ENCODE measurements at places on chromosomes 3 and 15.

DNA sequence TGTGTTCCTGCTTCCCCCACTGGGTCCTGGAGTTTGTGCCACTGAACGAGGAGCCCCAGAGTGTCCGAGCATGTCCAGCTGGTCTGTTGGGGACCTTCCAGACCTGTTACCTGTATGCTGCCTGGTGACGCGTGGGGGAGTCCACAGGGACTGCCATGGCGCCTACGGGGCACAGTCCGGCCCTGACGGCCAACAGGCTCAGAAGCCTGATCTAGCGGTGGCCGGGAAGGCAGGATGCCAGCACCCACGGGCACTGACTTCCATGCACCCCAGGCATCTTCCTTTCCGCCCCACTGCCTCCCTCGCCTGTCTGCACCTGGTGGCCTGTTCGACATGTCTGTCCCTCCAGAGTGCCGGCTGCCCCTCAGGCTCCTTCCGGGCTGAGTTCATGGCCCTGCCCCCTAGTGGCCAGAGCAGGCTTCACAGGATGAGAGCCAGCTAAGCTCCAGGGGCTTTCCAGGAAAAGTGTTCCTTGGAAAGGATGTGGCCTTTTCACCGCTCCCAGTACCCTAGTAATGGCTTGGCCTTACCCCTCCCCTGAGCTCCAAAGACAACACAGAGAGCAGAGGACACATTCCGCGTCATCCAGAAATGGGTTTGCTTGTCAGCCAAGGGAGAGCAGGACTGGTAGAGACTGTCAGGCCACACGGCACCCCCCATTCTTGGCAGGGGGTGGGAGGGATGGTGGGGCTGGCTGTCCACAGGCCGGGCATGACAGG is 35.7 kb downstream of the NGRN start:
- peak; percentile 63 for DNase-seq

DNA sequence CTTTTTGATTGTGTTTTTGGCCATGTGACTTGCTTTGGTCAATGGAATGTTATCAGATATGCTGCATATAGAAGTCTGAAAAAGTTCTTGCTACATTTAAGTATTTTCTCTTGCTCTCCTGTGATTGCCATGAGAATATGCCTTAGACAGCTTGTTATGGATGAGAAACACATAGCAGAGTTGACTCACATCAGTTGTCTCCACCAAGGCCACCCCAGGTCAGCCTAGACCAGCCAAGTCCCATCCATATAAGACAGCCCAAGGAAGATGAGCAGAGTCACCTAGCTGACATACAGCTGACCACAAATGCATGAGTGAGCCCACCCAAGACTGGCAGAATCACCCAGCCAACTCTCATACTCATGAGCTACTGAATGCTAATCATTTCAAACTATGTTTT is 153.0 kb downstream of the THRB start:
- DNase-seq: no peak

- DNase-seq: no peak
These were observed 463.5 kb downstream of the FOXP1 start for GRCh38 chr3:71120012-71120411.

DNA sequence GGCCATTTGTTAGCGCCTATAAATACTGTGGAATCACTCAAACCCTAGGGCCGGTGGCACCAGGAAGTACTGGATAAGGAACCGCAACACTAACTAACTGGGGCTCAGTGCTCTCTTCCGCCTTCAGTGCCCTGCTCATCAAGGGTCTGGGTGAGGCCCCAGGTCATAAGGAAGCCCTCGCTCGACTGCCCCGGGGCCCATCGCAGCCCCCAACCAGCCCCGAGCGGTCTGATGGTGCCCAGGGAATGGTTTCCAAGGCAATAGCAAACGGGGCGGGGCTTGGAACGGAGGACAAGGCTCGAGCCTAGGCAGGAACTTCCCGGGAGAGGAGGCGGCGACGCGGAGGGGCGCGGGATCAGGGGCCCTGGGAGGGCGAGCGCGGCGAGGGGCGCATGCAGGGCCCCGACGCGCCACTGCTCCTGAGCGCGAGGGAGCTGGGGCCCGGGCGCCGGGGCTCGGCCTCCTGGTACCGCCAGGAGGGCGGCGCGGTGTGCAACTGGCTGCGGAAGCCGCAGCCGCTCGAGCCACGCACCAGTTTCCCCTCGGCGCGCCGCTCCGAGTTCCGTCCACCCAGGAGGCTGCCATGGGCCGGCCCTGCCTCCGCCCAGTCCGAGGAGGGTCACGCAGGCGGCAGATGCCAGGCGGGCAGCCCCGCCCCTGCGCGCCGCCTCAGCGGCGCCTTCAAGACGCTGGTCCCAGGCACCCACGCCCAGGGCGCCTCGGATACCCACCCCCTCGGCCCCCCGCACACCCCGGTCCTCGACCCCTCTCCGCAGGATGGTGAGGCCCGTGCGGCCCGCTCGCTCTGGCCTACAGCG is at the start of gene TTLL3:
TTLL3 (plus strand) TSS at position 648 of the 818 bp plus-strand sequence. CDS start 400 bp downstream, outside the sequence.
- DNase-seq: peak; percentile 66

GRCh38 chr3:115713284-115713683 is 90.0 kb downstream of the GAP43 start:
- DNase-seq: no peak

DNA sequence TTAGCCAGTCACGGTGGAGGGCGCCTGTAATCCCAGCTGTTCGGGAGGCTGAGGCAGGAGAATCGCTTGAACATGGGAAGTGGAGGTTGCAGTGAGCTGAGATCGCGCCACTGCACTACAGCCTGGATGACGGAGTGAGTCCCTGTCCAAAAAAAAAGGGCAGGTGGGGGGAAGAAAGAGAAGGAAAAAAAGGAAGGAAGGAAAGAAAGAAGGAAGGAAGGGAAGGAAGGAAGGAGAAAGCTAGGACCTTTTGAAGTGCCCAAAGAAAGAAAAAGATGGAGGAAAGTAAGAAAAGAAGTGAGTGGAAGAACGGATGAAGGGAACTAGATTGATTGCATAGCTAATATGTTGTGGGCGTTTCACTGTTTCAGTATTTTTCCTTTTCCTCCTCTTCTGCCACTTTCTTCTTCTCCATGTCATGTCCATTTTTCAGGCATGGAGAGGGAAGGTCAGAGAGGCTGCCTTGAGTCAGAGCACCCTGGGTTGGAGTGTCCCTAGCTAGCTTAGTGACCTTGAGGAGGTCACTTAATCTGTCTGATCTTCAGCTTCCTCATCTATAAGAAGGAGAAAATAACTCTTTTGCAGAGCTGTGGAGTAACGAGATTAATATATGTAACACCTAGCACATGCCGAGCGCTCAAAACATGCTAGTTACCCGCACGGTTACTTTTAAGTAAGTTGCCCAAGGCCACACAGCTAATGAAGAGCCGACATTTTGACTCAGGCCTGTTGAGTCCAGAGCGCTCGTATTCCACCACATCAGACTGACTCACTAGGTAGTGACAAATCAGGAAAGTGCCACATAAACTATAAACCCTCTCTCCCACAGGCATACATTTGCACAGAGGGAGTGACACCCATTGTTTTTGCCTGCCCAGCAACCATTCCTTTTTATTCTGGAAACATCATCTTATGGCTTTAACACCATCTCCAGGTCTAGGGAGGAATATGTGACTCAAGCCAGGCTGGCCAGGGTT is 42.2 kb downstream of the BHLHE40 start:
- DNase-seq: no peak
